ENCODE measurements at places on chromosomes 1 and 21. TPM values are rescaled to one million over a fixed set of nuclear protein-coding genes. Genes with fewer than 3 reads are reported as not detected.

FCGR1A gene
- 0.30 TPM for total RNA-seq

AHCYL1 gene
- total RNA-seq = 34.2 TPM

F3 gene
- total RNA-seq = 1.6 TPM

FCER1A gene
- not detected for total RNA-seq

DYNLT4 gene
- total RNA-seq = not detected

OR2G6 gene
- not detected for total RNA-seq

CHIA gene
- total RNA-seq = not detected

SPATA1 gene
- 1.2 TPM for total RNA-seq
